ENCODE measurements at places on chromosomes 11 and 22. TPM values are rescaled to one million over a fixed set of nuclear protein-coding genes. Genes with fewer than 3 reads are reported as not detected.

The LRRC74B gene
- 0.12 TPM for total RNA-seq

- no peak for DNase-seq
These were observed 22.4 kb downstream of the ENDOD1 start for GRCh38 chr11:95111923-95112540.

DNA sequence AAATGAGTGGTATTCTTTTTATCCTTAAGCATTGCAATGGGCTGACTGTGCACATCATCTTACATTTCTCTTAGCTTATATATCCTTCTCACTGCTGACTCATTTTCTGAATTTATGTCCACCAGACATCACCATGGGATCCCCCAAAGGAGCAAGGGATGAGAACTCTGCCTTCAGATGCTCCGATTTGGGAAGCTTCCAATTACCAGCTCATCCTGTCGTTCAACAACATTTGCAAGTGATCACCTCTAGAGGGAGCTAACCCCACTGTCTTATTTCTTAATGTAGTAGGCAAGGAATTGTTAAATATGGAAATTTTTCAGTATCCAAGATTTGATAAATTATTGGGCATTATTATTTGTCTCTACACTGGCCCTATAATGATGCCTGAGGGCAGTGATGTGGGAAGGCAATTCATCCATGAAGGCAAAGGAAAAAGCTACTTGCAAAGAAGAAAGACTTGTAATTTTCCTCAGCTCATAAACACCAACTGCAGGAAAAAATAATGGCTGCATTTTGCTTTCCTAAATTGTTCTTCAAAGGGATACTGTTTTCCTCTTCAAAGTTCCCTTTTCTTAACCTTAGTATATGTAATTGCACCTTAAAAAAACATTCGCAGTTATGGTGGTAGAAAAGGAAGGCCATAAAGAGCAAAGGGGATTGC is 102.4 kb upstream of the FSHB start:
- DNase-seq: peak; percentile 56

- DNase-seq: no peak
These were observed 32.0 kb downstream of the OR5A2 start for GRCh38 chr11:59394186-59394585.

The PIWIL4 gene
- 1.7 TPM for total RNA-seq

- peak; percentile 25 for DNase-seq
These were observed 33.6 kb upstream of the CLMP start for GRCh38 chr11:123228496-123229163.

- DNase-seq: no peak
These were observed 25.6 kb upstream of the OSBP start for GRCh38 chr11:59641156-59641555.

The OR4D5 gene
- 0.15 TPM for total RNA-seq

The MRGPRE gene
- not detected for total RNA-seq

DNA sequence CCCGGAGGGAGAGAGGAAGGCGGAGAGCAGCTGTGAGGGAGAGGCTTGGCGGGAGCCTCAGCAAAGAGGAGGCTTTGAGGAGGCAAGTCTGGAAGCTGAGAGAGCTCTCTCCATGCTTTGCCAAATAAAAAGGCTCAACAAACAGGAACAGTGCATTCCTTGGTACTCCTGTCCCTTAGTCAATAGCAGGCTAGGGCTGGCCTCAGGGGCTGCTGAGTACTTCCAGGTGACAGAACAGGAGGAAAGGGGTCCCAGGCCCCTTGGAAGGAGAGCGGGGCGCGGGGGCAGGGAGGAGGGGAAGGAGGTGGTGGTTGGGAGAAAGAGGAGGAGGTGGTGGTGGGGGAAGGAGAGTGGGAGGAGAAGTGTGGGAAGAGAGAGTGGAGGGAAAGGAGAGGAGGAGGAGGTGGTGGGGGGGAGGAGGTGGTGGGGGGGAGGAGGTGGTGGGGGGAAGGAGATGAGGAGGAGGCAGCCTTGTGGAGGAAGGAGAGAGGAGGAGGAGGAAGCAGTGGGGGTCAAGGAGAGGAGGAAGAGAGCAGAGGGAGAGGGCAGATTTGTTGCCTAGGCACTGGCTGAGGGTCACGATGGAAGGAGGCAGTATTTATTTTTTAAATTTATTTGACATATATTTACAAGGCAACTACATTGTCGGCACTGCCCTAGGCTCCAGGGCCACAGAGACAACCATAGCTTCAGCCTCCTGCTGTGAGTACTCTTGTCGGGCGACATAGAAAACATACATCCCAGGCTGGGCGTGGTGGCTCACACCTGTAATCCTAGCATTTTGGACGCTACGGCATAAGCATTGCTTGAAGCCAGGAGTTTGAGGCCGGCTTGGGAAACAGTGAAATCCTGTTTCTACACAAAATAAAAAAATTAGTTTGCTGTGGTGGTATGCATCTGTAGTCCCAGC is 74.2 kb upstream of the ZBED5 start:
- peak; percentile 47 for DNase-seq

DNA sequence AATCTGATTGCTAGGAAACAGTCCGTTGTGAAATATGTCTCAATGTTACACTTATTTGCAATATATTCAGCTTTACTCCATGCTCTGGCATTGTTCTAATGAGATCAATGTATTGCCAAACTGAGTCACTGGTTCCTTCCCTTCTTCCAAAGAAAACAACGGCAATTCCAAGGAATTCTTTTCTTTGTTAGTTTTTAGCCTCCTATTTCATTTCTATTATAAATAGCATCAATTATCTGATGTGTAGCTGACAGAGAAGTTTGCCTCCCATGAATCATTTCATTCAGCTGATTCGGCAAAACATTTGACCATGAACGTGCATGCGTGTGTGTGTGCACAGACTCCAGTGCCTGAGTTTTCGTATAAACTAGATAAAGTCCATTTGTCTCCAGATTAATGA is 346.8 kb downstream of the ETS1 start:
- no peak for DNase-seq

DNA sequence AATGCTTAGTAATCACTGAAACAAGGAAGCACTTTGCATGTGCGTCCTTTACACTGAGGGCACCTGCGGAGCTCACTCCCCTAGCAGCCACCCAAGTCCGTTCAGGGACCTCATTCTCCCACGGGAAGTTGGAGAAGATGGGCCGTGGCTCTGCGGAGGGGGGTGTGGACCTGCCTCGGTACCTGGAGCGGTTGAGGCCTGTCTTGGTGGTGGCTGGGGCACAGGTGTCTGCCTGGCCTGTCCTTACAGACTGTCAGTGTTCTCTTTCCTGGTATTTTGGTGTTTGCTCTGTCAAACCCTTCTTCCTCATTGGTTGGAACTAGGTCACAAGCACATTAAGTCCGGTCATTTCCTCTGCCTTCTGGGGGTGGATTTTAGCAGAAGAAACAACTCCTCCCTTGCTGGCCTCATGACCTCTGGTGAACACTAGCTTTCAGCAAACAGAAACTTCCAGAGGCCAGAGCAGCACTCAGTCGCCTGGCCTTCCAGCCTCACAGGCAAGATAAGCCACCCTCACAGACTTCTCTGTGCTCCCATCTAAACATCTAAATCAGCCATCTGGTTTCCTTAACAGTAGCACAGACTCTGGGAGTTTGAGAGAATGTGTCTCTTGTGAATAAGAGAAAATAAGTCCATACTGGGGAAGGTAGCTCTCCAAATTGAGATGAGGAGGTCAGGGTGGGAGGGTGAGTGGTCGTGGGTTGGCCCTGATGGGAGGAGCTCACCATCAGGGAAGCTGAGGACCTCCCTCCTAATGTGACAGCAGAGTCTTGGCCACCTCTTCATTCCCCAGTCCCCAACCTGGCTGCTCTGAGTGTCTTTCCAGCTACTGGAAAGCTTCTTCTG is 8.6 kb downstream of the SNAP29 start:
- DNase-seq: peak; percentile 31

DNA sequence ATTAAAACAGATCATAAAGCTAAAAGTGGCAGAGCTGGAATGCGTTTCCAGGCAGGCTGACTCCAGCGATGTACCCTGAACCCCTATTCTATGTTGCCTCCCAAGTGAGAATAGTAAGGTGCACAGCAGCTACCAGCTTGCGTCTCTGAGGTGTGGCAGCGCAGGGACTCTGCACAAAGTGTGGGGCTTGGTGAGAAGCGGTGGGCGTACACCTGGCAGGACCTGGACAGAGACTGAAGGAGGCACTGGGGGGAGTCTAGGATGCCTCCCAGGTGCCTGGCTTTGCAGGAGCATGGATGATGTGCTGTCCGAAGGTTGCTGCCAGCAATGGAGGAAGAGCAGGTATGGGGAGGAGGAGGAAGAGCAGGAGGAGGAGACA is 42.9 kb downstream of the AMPD3 start:
- DNase-seq: no peak

The IFITM10 gene
- 1.9 TPM for total RNA-seq

DNA sequence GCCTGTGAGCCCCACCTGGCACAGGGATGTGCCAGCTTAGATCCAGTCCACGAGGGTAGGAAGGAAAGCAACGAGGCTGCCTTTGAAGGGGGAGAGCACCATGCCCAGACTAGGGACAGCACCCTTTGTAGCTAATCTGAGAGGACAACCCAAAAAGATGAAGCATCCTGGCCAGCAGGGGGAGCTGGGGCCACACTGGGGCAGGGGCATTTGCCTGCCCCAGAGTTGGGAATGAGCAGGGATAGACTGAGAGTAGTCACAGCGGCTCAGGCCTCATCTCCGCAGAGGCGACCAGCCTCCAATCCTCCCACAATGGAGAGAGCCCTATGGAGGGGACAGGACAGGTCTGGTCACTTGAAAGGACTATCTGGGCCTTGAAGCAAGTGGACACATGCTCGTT is 16.4 kb downstream of the LMO1 start:
- DNase-seq: no peak

The RFPL1 gene
- total RNA-seq: not detected

DNA sequence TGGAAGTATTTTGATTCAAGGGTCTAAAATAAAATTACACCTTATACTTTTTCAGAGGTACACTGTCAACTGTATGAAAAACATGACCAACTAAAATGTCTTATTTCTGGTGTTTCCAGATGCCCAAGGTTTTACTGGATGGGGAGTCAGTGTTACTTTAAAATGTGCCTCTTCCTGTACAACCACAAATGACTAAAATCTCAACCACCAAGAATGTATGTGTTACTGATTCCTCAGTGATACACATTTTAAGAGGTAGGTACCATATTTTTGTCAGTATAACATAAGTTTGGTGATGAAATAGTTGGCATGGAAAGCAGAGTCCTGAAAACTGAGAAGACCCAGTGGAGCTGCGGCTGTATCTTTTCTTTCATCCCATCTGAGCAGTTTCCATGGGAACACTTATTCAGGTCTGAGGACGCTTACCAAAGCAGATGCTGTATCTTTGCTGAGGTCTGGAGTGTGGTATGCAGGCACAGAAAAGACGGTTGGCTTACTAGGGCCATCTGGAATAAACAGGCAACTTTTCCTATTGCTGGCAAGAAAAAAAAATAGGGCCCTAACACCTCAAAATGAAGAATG is 21.2 kb upstream of the TP53AIP1 start:
- DNase-seq: peak; percentile 6

DNA sequence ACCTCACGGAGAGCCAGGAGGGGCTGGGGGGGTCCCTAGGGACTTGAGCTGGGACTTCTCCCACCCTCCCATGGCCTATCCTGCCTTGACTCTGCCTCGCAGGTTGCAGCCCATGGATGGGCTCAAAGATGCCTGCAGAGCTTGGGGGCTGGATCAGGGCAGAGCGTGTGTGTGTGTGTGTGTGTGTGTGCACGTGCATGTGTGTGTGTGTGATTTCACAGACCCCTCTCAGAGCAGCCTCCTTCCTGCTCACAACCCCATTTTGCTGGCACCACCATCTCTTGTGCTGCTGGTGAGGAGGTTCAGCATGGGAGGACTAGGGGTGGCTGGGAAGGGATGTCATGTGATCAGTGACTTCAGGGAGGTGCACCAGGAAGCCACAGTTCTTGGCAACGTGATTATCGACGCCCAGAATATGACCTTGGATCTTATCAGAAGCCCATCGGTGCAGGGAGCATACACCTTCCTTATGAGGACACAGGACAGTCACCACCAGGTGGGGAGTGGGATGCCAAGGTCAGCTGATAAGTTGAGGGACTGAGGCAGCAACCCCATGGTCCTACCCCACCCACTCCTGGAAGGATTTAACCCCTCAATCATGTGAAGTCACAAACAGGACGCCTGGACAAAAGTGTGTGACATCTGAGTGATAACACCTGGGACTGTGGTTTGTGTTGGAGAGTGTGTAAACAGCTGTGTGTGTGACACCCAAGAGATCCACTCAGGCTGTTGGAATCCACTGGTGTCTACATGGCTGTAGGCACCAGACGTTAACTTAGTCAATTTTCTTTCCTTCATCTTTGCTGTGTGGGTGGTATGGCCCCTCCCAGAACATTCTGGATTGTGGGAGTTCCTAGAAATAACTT is 1.8 kb upstream of the NAALADL1 start:
- no peak for DNase-seq

The CLDN5 gene
- 1.0 TPM for total RNA-seq

DNA sequence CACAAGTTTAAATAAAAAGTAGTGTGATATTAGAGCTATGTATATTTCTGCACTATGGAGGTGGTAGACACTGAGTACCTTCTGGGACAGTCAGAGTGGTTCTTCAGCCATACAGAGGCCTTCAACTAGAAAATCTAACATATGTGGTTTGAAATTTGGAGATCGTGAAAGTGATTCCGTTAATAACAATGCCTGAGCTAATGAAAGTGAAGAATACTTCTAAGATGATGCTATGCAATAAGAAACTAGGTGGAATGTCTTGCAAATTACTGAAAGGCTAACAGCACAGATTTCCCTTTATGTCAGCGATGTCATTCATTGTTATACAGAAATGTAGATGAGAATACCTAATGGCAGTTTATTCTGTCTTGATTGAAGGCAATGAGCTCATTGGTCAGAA is 1984.7 kb upstream of the RAG2 start:
- DNase-seq: no peak

GRCh38 chr22:19290400-19291217 is 910 bp downstream of the CLTCL1 start:
- DNase-seq: no peak

Measured in cardiac muscle cell (in vitro differentiated cells and primary cell).